ENCODE measurements at places on chromosomes 11 and 22.

GRCh38 chr11:60468829-60469228 is 13.2 kb downstream of the MS4A1 start:
- no peak for DNase-seq

GRCh38 chr11:27348340-27348873 is 14.6 kb downstream of the CCDC34 start:
- peak; percentile 57 for DNase-seq

GRCh38 chr11:67470337-67471002 is 1.4 kb upstream of the TMEM134 start:
- DNase-seq, result no peak

DNA sequence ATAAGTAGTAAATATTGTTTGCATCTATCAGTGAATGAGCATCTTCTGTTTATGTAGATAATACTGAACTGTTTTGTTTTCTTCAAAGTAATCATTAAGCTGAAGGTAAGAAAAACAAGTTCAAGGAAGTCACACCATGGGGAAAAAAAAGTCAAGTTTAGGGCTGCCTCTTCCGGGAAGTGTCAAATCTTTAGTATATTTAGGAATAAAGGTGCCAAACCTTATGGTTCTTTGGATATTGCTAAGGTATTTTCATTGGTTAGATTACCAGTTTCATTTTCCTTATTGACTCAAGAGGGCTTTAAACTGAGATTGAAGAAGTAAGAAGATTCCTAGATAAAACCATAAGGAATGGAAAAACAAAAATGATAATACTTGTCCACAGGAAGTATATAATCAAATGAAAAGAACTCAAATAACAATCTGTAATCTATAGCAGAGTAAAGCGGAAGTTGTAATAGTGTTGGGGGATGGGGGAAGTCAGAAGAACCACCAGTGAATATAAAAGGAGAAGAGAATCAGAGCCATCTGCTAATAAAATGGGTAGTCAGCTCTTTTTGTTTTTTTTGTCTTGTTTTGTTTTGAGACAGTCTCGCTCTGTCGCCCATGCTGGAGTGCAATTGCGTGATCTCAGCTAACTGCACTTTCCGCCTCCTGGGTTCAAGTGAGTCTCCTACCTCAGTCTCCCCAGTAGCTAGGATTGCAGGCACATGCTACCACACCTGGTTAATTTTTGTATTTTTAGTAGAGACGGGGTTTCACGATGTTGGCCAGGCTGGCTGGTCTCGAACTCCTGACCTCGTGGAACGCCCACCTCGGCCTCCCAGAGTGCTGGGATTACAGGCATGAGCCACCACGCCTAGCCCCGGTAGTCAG is 2.3 kb downstream of the ATM start:
- no peak for DNase-seq

DNA sequence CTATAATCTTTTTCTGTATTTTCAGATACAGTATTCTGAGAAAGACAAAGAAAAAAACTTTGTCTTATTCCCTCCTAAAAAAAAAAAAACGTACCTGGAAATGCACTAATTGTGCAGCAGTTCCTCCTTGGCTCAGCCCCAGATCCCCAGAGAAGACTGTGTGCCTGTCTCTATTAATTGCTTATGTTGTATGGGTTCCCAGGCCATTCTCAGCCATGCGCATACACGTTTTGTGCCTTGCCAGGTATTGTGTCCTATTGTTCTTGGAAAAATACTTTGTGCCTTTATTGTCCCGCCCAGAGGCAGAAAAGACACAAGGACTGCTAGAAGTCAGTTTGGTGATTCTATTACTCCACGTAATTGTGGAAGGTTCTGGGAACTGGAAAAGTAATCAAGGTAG is 91.2 kb downstream of the PIWIL4 start:
- no peak for DNase-seq

- DNase-seq, result no peak
Measured at GRCh38 chr22:28978158-28978557, 83.5 kb downstream of the C22orf31 start.

GRCh38 chr22:36449596-36450175 is 31.8 kb downstream of the TXN2 start:
- DNase-seq, result no peak

All from A549 (cell line).